ENCODE measurements at places on chromosomes 2 and 18.

GRCh38 chr2:232523402-232523681 is 2.6 kb upstream of the CHRND start:
- no peak for DNase-seq

- DNase-seq: no peak
Measured at GRCh38 chr2:121634354-121635307, 14.6 kb downstream of the CLASP1 start.

DNA sequence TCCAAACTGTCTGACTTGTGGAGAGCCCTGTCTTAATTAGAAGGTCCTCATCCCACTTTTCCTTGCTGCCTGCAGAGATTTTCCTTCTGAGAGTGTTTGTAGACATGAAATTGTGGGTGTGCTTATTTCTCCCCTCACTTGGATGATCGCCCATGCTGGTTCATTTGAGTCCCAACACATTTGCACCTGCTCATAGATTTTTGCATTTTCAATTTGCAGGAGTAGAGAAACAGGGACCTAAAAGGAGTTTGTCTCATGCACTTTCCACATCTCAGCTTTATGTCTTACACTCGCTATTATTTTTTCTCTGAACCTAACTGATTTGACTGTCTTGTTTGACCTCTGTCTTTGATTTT is 33.2 kb upstream of the FHL2 start:
- no peak for DNase-seq

- DNase-seq: no peak
Measured at GRCh38 chr2:221655300-221655699, 83.2 kb upstream of the EPHA4 start.

DNA sequence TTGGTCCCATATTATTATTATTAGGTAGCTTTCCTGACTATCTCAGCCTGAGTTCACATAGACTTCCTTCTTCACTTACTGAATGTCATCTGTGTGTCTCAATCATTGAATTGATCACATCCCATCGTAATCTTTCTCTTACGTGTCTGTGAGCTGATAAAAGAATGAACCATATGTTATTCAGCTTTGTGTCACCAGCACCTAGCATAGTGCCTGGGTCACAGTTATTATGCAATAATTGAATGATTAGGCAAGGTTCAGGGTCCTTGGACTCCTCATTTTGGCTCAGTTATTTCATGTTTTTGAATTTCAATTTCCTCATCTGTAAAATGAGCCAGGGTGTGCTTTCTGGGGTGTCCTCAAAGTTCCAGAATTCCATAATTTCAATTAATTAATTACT is 107.2 kb downstream of the ZEB2 start:
- no peak for DNase-seq

GRCh38 chr2:10954856-10955818 is 43.4 kb downstream of the KCNF1 start:
- DNase-seq: no peak

- DNase-seq: no peak
Measured at GRCh38 chr2:81505586-81505985, 1201.0 kb upstream of the LRRTM1 start.

GRCh38 chr18:6980363-6980762 is 137.2 kb downstream of the LAMA1 start:
- no peak for DNase-seq

DNA sequence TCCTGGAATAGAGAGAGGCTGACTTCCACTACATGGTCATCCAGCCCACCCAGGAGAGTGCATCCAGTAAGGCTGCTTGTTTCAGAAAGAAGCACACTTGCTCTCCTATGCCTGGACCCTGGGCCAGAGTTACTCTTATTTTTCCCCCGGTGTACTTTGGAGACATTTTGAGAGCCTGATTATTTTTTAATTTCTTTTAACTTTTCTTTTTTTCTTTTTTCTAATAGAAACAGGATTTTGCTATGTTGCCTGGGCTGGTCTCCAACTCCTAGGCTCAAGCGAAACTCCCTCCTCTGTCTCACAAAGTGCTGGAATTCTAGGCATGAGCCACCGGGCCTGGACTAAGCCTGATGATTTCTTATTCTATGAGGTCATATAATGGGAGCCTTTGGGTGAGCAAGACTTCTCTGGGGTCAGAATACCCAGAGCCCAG is 62.2 kb downstream of the RPL37A start:
- no peak for DNase-seq

DNA sequence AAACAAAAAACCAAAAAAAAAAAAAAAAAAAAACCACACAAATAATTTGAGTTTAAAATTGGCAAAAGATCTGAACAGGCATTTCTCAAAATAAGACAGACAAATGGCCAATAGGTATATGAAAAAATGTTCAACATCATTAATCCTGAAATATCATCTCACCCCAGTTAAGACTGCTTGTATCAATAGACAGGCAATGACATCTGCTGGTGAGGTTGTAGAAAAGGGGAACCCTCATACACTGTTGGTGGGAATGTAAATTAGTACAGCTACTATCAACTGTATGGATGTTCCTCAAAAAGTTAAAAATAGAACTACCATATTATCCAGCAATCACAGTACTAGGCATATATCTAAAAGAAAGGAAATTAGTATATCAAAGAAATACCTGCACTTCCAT is 523.1 kb downstream of the XIRP2 start:
- DNase-seq: no peak

GRCh38 chr18:8140841-8141501 is 468.3 kb upstream of the RAB12 start:
- no peak for DNase-seq

DNA sequence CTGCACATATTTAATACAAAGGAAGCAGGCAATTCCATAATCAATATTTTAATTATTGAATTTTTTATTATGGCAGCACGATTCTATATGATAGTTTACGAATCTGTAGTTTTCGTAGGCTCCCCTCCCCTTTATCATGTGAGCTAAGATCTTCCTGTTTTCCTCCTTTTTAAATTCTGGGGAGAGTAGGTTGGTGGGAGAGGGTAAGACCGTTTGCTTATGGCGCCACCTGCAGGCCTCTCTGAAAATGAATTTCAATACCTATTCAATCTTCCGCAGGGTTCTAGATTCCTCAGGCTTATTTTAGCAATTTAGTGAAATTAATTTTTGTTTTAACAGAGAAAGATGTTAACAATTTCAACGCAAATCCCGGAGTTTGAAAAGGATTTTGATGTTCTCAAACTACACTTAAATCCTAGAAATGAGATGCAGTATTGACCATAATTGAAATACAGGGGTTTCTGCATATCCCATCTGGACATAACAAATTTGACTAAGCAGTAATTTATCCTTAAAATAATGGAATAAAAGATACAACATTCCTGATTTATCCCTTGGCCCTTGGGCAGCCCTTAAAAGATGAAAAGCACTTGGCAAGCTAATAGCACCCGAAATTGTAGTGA is 12.8 kb upstream of the GBX2 start:
- no peak for DNase-seq

DNA sequence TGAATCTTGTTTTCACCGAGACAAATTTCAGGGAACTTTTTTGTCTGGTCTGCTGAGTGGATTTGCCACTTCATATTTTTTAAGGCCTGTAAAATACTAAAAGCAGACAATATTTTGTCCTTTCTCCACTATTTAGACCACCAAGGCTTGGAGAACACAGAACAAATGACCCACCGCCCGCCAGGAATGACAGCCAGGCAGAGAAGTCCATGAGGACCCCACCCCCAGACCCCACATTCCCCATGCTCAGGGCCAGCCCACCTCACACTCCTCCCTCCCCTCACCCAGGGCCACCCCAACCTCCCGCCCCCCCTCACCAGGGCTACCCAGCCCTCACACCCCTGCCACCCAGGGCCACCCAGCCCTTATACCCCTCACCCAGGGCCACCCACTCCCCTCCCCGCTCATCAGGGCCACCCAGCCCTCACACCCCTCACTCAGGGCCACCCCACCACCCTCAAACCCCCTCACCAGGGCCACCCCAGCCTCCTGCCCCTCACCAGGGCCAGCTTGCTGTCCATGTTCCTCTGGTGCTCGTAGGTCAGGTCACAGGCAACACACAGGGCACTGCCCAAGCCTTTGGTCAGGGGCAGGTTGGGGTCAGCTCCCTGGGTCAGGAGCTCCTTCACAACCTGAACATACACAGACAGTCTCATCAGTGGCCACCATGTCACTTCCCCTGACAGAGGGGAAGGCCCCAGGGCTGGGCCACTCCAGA is 50.6 kb downstream of the ANKMY1 start:
- no peak for DNase-seq

DNA sequence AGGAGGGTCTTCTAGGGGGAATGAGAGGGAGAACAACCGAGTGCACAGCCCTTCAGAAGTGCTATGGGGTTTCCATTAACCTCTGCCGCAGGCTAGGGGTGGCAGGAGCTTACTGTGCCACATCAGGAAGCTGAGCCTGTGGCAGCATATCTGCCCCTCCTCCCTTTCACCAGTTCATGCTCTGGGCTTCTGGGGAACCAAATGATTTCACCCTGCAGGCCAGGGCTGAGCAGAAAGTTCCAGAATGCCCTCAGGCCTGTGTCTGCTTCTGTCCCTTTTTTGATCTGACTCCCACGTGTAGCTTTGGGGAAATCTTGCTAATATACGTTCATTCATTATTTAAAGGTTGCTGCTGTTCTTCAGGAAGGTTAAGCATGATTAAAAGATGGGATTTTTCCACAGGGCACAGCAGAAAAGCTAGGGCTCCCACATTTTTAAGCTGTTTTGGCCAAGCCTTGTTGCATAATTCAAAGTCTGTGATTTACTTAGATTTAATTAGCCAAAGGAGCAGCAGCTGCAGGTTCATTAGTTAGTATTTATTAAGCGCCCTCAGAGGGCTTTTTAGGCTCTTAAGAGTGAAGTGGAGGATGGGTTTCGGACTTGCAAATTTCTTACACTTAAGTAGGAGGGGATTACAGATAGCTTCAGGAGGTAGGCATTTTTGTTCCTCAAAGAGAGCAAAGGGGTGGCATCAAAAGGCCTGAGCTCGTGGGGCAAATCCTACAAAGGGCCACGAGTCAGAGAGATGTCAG is 10.2 kb downstream of the TMEM247 start:
- no peak for DNase-seq

- DNase-seq: peak; percentile 66
Measured at GRCh38 chr2:108575132-108575966, 41.1 kb downstream of the LIMS1 start.

DNA sequence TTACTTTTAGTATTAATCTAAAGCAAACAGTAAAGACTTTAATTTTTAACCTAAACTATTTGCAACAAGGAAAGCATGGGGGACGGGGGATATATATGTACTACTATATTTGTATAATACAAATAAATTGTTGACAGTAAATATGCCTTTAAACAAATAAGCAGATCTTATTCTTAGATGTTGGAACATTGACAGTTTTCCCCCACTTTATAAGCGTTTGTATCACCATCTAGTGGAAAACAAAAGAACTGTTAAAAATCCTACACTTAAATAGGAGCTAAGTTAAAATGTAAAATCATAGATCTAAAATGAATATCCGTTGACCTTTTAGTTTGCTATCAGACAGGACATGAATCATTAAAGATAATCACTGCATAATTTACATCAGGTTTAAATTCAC is 50.0 kb downstream of the RBBP8 start:
- no peak for DNase-seq

DNA sequence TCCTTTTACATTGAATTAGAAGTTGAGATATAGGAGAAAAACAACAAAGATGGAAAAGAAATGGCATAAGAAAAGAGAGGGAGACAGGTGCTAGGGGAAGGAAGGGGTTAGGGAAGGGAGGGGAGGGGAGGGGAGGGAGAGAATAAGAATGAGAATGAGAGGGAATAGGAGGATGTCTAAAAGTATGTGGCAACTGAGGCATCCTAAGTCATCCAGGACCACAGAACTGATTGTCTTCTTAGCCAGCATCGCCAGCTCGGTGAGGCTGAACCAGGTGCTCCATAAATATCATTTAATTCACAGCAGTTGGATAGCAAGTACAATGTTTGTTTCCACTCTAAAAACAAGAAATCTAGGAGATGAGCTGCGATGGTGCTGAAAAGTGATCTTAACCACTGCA is 393.5 kb downstream of the TMEM182 start:
- DNase-seq: no peak

- no peak for DNase-seq
Measured at GRCh38 chr18:45916302-45916701, 50.8 kb downstream of the EPG5 start.

- no peak for DNase-seq
Measured at GRCh38 chr18:9960258-9960904, 46.6 kb downstream of the VAPA start.

DNA sequence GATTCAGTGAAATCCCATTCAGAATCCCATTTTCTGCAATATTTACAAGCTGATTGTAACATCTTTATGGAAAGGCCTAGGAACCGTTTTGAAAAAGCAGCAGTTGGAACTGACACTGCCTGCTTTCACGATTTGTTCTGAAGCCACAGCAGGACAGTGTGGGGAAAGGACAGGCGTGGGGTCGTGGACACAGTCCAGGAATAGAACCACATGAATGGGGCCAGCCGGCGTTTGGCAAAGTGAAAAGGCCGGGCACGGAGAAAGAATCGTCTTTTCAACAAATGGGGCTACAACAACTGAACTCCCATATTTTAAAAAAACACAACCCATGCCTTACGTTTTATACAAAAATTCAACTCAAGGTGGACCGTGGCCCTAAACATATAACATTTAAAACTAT is 69.8 kb downstream of the SLC66A2 start:
- no peak for DNase-seq

GRCh38 chr2:209512971-209513370 is 89.1 kb downstream of the MAP2 start:
- no peak for DNase-seq

GRCh38 chr2:30237239-30237965 is 6.1 kb downstream of the LBH start:
- DNase-seq: no peak

- no peak for DNase-seq
Measured at GRCh38 chr2:24588294-24588693, 97.2 kb downstream of the NCOA1 start.

- no peak for DNase-seq
Measured at GRCh38 chr2:232505856-232506255, 14.3 kb upstream of the PRSS56 start.

DNA sequence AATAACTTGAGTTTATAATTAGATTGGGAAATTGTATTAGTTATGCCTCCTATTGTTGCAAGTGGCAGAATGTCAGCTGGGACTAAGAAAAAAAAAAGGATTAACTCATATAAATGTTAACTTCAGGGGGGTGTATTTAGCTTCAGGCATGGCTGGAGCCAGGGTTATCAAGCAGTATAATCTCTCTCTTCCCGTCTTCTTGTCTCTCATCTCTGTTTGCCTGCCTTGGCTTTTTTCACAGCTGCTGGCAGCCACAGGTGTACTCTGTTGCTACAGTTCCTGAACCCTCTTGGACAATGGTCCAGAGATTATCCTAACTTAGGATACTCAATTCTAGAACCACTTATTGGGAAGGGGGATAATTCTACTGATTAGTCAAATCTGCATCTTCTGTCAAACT is 370.7 kb upstream of the MEX3C start:
- no peak for DNase-seq

- no peak for DNase-seq
Measured at GRCh38 chr2:83747141-83747540, 711.9 kb downstream of the SUCLG1 start.

- DNase-seq: no peak
Measured at GRCh38 chr18:73784853-73785252, 362.8 kb downstream of the FBXO15 start.

Measured in HS-27A (cell line).